Right hindlimb (tissue), 1 donor: ENCODE measurements at places on chromosomes 1 and 21.

- no peak for DNase-seq
Observed at GRCh38 chr1:37677808-37678207, 14.5 kb upstream of the CDCA8 start.

- DNase-seq: peak; percentile 36
Observed at GRCh38 chr1:231861541-231862481, 235.2 kb downstream of the DISC1 start.

- DNase-seq: no peak
Observed at GRCh38 chr1:112342558-112342957, 53.5 kb upstream of the CTTNBP2NL start.

- peak; percentile 28 for DNase-seq
Observed at GRCh38 chr1:165056914-165057313, 299.6 kb downstream of the LMX1A start.

DNA sequence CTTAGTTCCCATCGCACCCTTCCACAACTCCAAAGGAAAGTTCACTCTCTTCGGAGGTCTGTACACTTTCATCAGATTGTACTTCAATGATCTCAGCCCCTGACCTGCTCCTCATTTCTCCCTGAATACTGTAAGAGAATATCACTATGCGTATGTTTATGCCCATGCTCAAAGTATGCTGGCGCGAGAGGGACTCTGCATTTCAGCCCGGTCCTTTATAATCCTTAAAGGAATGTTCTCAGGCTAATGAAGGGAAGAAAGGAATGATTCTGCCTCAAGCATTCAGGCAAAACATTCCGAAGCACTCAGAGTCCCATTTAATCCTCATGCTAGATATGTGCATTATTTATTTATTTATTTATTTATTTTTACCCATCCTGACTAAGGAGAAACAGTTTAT is 76.8 kb downstream of the PLD5 start:
- no peak for DNase-seq

DNA sequence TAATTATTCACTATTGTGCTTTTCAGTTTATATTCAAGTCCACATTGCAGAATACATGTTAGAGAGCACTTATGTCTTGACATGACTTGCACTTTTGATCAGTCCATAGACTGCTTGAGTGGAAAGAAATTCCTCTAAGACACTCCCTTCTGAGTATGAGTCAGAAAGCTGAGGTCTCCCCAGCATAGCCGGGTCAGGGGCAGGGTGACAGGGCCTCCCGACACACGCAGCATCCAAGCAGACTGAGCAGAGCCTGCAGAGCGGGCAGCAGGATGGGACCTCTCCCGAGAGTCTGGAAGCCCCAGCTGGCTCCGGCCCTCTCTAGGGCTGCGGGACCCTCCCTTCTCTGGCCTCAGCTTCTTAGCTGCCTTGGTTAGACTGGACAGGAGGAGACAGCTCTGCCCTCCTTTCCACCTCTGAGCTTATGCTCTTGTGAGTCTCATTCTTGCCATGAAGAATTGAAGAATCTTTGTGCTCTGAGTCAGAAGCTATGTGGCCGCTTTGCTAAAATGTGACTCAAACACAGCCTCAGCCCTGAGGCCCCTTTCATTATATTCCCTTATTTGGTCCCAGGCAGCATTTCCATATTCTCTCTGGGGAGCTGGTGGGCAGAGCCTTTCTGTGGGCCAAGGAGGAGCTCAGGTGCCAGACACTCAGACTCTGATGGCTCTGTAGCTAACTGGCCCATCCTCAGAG is 11.2 kb upstream of the CAPN2 start:
- DNase-seq: peak; percentile 35

DNA sequence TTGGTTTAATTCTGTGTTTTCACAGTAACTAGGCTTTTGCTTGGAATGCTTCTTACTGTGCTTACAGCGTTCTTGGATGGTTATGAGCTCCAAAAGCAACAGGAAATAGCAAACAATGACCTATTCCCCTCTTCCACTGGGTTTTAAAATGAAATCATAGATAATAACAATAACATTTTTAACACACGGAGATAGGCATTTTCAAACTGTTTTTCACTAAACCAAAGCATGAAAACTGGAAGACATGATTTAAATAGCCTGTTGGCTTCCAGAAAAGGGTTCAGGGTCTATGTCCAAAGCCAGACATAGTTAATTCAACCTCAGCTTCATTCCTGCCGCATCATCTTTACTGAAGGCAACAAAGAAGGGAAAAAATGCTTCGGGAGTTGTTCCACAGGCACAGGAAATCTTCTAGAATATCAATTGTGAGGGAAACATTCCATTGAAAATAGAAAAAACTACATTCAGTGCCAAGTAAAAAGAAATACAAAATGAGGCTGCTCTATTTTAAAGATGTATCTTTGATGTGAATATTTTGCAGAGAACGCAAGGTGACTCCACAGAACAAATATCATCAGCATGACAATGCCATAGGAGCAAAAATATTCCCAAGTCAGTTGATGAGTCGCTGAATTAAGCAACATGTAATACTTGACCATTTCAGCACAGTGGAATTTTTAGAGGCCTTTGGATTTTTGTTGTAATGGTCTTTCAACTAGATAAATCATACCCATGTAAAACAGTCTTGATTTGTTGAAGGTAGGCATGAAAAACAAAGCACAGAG is 80.7 kb downstream of the NID1 start:
- no peak for DNase-seq

- DNase-seq: no peak
Observed at GRCh38 chr1:63533931-63534330, 10.6 kb downstream of the EFCAB7 start.

- DNase-seq: no peak
Observed at GRCh38 chr1:60848583-60849188, 233.7 kb upstream of the NFIA start.

GRCh38 chr1:29121936-29122681 is 1.6 kb downstream of the TMEM200B start:
- peak; percentile 80 for DNase-seq

DNA sequence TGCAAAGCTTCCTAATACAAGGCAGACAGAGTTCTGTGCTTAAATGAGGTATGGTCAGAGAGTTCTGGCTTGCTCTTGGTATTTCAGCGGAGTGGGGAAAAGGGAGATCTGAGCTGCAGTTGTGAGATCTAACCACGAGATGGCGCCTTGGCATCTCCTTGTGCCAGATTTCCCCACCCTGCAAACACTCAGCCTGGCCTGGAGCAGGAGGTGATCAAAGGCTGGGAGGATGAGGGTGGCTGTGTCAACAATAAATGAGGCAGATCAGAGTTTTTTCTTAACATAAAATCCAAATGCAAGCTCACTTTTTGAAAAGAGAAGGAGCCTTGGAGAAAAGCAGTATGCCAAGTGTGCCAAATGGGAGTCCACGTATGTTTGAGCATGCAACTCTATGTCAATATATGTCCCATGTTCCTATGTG is 4.1 kb upstream of the TFAP2E start:
- DNase-seq: peak; percentile 79

DNA sequence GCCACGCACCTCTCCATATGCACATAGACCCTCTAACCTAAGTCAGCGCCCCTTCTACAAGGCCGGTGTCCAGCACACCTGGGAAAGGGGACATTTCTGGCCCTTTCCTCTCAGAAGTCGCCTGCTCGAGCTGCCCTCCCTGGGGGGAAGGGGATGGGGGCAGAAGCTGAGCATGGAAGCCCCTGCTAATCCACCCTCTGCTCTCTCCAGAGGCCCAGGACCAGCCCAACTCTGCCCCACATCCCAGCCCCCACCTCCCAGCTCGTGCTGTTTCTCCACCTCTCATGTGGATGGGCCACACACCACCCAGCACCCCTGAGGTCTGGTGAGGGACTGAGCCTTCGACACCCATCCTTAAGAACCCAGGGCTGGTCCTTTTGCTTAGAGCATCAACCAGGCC is 14.8 kb downstream of the TNFRSF1B start:
- DNase-seq: no peak

DNA sequence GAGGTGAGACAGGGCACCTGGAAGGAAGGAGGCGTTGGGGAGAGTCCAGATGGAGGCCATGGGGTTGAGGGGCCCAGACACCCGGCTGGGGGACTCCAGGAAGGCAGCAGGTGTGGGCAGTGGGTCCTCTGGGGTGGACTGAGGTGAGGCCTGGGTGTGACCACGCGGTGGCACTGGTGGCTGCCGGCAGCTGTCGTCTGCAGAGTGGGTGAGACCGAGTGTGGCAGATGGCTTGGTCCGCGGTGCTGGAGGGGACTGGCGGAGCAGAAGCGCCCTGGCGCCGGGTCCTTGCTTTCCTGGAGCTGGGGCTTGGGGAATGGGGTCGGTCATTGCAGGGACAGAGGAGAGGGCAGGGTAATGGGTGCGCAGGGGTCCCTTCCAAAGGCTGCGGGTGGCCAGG is 12.5 kb downstream of the AGRN start:
- DNase-seq: no peak

DNA sequence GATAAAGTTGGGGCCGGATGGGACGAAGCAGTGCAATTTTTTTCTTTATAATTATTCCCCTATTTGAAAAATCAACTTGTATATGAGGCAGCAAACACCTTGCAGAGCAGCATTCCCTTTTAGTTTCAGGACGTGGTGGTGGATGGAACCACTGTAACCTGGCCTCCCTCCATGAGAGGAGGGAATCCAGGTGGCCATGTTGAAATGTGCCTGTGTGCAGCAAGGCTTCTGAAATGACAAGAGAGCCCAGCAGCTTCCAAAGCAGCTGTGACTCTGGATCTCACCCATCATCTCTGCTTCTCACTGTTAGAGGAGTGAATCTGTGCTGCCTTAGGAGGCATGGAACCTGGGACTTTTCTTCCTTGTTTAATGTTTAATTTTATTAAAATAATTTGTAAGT is 42.3 kb downstream of the NFIA start:
- peak; percentile 58 for DNase-seq

GRCh38 chr1:92065042-92065441 is 10.2 kb downstream of the SETSIP start:
- DNase-seq: no peak

DNA sequence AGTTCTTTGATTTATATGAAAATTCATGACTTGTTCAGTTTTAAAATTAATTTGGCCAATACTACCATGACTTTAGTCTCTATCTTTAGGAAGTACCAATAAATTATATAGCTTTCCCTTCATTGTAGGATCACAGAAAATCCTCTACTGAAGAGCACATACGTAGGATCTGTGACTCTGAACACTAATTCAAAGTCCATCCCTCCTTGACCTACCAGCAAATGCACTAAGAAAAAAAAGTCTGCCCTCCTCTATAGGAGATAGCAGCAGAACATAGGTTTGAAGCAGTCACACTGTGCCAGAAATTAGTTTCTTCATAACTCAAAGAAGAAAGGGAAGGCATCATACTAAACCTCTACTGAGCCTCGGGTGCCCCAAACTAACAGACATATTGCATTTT is 16.5 kb downstream of the BRWD1 start:
- DNase-seq: no peak

GRCh38 chr1:174217787-174218574 is 58.7 kb downstream of the RABGAP1L start:
- no peak for DNase-seq

DNA sequence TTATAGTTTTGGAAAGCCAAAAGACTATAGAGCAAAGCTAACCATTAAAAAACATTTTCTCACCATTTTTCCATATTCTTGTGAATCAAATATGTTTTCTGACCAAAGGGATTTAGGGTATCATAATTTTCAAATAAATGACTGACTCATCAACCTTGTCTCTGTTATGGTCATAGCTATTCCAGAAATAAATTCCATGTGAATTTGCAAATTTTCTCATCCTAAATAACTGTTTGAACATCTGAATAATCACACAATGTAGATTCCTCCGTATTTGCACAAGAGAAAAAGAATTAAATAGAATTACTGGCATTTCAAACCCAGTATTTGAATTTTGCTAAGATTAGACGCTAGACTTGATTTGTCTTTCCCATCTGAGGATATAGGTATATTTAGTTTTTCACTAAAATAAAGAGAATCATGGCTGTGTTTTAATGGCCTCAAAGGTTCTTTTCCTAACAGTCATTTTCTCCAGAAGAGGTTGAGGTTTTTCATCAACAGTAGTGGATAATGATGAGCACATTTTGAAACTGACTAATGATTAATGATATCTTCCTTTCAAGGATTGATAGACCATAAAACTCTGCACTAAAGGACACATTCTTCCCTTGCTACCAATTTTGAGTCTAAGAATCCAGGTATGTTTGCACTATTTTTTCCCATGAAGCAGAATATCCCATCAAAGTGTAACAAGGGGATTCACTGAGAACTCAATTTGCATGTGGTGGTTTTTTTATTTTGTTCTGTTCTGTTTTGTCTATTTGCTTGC is 9.5 kb upstream of the DUSP23 start:
- no peak for DNase-seq

- peak; percentile 13 for DNase-seq
Observed at GRCh38 chr1:30693822-30694221, 29.6 kb downstream of the MATN1 start.

DNA sequence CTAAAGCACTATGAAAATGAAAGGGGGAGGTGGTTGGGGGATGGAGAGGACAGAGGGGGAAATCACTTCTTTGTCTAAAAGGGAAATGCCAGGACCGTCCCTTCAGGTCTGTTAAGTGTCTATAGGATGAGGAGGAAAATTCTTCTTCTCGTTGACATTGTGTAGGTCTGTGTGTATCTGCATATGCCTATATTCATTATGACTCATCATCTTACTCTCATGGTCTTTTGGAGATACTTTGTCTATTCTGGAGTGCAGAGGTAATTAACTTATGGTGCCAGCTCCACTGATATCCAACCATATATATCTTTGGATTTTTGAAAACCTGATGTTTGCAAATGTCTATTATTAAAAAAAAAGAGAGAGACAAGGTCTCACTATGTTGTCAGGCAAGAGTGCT is 143.7 kb downstream of the PBX1 start:
- DNase-seq: no peak

DNA sequence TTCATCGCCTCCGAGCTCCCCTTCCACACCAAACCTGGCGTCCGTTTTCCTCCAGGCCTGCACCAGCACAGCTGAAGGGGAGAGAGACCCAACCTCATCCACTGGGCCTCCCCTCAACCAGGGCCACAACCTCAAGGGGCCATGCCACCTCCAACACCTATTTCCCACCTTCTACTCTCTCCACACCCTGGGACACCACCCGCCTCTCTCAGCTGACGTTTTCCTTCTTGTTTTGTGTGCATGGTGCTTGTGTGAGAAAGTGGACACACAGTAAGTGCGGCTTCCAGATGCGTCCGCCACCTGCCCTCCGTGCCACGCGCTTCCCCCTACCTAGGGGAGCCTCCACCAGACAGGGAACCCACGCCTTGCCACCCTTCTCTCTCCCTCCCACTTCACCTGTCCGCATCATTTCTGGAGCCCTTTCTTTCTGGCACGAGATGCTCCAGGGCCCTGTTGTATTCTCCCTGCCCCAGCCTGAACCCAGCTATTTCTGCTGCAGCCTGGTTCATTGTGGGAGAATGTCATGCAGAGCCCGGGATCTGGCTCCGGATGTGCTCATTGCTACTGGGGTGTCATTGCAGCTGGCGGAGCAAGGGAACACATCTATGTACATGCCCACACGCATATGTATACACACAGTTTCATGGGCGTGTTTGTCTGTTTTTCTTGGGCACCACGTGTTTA is 1.3 kb upstream of the GNB1 start:
- no peak for DNase-seq

DNA sequence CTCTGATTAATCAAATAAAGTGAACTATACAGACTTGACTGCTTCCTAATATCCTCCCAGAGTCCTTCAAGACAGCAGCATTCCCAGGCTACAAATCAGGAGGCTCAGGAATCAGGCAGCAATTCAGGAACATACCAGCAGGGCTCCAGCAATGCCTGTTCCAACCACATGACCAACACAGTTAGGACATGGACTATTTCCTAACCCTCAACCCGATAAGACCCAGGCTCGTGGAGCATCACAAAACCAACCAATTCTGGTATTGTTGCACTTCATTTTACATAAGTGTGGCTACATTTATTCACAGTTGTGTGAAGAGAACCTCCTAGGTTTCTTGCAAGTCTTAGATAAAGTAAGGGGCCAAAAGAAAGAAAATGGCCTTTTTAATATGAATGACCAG is 546.2 kb upstream of the ADGRL2 start:
- DNase-seq: no peak
